ENCODE measurements at places on chromosomes 13 and 19.

DNA sequence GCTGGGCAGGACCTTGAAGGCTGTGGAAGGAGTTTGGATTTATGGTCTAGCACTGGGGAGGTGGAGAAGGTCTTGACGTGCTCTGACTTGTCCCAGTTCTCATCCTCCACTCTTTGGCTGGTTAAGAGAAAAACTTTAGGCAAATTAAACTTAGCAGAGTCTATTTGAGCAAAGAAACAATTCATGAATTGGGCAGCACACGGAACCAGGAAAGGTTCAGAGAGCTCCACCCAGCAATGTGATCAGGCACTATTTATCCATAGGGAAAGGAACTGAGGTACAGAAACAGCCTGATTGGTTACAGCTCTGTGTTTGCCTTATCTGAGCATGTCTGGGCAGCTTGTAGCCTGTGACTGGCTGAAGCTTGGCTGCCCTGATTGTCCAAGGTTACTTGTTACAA, 45.4 kb upstream of the CYP2B6 start:
- DNase-seq, result no peak

GRCh38 chr13:57982782-57983181, 351.2 kb downstream of the PCDH17 start:
- DNase-seq, result no peak

GRCh38 chr13:59424661-59425060, 739.1 kb downstream of the DIAPH3 start:
- DNase-seq, result no peak

DNA sequence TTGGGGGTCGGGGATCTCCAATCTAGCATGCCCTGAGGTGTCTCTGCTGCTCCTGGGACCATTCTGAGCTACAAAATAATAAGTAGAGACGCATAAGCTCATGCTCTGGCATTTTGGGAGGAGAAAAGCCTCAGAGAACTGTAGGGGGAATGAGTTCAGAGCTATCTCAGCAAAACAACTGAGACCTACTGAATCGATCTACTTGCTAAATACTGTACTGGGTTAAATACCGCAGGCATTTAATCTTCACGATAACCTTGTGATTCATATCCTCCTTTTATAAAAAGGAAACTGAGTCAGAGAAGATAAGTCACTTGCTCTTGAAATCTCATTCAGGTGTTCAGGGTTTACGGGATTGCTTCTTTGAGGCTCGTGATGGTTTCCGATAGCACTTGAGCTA, 468.1 kb downstream of the FGF9 start:
- DNase-seq, result no peak

All from stimulated activated CD4-positive, alpha-beta T cell treated with anti-CD3 and anti-CD28 coated beads, Interleukin-1b, Interleukin-23, amount 100 ng/mL, for 1 hour (primary cell).